ENCODE measurements at places on chromosomes 1 and 21.

DNA sequence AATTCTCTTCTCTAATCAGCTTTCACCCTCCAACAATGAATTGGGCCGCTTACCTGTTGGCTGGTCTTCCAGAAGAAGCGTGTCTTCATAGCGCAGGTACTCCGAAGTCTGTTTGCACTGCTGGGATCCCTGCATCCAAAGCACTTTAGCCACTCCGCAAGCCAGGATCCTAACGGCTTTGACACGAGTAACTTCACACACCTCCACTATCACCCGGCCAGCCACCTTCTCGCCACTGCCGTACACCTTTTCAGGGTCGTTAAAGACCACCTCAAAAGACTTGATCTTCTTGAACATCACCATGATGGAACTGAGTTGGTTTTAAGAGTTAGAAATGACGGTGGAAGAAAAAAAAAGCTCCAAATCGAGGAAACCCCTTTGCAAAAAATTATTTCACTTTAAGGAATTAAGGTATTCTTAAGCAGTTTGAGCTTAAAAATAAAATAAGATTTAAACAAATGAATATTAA lies 381 bp downstream of the TXNIP start:
- DNase-seq = no peak

- peak; percentile 36 for DNase-seq
Observed at GRCh38 chr1:214966346-214966745, 116.2 kb upstream of the KCNK2 start.

DNA sequence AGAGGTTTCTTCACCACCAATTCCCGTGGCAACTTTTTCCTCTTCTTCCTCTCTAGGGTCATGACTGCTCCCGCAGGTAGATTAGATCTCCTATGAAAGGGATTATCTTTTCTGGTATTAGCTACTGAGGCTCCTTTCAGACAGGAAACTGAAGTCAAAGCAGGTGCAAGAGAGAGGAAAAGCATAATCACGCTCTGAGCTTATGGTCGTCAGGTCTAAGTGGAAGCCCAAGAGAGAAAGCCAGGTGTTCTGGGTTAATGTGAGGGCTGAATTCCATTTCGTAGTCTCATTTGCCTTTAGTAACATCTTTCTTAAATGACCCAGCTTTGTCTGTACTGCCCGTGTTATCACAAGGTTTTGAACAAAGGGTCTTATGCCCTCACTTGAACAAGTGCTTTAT lies 8.3 kb upstream of the MAP3K21 start:
- DNase-seq = no peak

DNA sequence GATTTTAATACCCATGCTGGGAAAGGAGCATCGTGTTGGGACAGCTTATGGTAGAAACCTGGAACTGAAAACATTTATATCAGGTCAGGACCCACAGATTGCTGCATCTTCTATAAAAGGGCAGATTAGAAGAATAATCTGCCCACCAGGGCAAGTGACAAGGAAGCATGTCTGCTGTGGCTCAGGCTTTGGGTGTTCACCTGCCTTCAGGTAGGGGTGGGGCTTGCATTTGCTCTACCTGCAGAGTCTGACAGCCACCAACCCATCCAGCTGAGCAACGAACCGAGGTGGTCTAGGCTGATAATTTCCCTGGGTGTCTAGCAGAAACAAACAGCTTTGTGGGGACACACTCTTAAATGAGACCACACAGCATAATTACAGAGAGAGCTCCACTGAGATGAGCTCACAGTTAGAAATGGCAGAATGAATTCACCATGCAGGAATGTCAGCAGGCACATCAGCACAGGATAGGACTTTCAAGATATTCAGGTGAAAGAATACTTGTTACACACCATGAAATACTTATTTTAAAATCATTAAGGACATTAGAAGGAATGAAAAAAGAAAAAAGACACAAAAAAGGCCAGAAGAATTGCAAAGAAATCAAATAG lies 36.1 kb upstream of the B3GALT5 start:
- no peak for DNase-seq

DNA sequence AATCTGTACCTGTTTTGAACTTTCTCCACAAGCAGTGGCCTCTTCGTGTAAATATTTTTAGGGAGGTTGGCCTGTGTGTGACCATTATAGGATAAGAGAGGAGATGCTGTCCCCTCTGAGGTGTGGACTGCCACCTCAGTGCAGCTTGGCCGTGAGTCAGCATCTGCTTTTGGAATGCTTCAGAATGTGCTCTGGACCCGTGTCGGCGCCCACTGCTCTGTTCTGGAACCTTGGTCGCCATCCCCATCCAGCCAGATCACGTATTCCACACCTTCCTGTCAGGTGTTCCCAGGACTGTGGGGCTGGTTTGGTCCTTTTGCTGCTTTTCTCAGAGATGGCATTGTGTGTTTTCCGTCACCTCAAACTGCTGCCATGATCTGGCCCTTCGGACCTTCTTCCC lies 5.5 kb downstream of the UCK2 start:
- DNase-seq = no peak

DNA sequence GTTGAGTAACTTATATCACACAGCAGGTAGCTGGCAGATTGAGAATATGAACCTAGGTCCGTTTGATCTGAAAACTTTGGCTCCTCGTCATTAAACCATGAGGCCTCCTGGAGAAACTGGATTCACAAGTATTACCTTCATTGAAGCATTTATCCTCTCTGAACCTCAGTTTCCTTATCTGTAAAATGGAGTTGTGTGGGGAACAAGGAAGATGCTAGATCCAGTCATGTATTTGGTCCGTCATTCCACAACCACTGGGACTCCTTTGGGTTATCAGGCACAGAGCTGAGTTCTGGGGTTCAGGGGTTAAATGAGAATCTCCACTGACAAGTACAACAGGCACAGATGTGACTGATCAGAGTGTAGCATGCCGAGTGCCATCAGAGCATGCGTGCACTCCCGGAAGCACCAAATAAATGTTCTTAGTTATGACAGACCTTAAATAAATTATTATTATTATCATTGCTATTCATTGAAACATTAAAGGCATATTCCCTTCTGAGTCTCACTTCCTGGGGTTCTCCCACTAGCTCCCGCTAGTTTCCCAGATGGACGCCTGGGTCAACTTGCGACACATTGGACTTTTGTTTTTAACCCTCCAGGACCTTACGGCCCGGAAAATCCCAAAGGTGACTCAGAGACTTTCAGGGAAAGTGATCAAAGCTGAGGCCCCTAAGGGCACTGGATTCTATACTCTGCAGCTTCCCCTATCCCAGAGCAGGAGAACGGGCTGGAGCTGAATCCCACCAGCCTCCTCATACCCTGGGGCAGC lies 130.6 kb downstream of the PLPP3 start:
- DNase-seq = no peak

DNA sequence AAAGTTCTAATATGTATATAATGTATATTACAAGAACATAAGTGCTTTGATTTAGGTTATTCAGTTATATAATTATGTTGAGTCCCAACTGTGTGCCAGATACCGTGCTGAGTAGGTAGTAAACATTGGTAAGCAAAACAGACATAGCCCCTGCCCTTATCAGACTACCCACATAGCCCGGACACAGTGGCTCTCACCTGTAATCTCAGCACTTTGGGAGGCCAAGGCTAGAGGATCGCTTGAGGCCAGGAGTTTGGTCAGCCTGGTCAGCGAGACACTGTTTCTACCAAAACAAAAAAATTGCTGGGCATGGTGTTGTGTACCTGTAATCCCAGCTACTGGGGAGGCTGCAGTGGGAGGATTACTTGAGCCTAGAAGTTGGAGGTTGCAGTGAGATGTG lies 30.7 kb downstream of the RNF11 start:
- no peak for DNase-seq

DNA sequence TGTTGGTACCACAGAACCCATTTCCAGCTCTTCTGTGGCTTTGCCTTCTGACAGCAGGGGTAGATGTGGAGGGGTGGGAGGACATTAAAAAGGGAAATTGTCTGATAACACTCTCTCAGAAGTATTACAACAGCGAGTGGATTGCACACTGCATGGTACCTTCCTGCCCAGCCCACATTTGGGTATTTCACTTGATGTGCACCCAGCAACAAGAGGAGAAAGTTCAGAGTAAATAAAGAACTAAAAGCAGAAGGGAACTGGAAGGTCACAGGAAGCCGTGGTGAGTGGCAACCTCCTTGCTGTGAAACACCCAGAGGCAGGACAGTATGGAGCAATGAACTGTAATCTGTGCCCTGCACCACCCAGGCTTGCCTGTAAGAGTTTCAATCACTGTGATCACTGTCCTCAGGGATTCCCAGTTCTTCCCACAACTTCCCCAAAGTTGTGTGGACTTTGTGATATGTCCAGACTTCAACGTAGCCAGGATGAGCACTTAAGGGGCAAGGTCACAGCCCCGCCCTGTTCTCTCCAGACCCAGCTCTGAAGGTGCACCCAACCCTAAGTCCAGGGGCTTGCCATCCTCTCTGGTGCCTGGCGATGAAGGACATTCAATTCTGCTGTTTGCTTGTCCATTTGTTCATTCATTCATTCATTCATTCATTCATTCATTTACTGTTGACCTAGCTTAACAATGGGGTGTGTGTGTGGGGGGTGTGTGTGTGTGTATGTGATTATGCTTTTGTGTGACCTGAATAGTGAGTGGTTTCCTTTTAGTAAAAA lies 18.7 kb upstream of the F5 start:
- no peak for DNase-seq

DNA sequence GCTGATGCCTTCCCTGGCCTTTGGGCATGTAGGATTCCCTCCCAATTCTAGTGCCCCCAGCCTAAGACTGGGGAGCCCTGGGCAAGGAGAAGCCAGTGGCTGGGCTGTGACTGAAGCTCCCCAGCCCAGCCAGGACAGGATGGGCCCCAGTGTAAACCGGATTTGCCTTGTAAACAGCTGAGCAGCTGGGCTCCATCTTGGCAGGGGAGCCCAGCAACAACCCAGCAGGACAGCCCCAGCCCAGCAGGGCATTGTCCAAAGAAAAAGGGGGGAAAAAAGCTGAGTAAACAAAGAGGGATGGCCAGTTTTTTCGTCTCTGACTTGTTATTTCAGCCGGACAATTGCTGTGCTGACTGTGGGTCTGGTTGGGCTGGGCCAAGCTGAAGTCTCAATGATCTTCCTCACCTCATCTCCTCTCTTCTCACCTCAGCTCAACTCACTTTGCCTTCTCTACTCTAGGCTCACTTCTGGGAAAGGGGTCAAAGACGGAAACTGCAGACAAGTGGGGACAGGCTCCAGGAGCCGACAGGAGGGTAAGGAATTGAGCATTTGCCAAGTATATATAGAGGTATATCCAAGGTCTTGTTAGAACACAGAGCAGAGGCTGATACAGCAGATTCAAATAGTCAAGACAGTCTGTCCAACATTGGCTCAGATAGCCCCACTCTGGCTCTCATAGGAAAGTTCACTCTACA lies 97.7 kb downstream of the TMEM53 start:
- DNase-seq = peak; percentile 64

GRCh38 chr21:15208786-15209185 lies 144.0 kb upstream of the NRIP1 start:
- no peak for DNase-seq

DNA sequence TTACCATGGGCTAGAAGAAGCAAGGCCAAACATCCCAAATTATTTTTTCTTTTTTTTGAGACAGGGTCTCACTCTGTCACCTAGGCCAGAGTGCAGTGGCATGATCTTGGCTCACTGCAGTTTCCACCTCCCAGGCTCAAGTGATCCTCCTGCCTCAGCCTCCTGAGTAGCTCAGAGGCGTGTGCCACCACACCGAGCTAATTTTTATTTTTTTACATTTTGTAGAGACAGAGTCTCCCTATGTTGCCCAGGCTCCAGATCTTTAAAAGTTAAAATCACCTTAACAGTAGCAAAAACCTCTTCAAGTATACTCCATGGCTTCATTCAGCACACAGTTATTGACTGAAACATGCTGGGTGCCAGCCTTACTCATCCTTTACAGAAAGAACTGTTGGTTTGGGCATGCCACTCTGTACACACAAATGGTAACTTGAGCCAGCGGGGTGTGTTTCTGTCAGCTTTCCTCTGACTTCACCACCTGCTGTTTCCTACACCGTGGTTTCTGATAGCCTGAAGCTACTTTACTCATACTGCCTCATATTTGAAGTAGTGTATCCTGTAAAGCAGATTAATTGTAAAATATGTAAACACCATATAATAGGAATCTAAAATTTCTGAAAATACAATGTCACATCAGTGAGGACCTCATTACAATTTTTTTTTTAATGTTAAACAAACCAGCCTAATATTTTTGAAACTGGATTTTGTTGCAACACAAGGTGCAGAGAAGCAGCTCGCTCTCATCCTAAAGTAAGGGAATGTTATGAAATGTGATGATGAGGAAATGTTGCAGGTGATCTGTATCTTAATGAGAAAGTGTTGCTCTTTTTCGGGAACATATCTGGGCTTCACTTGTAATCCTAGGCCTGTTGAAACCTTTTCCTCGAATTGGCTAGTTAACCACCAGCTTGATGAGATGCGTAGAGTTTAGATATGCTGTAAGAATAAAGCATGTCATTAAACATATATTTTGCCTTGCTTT lies 113.9 kb downstream of the ATP5PO start:
- DNase-seq = no peak

GRCh38 chr1:46334030-46334384 lies 6.6 kb upstream of the NSUN4 start:
- no peak for DNase-seq

GRCh38 chr1:226639631-226640061 lies 91.1 kb downstream of the STUM start:
- no peak for DNase-seq

GRCh38 chr1:77571642-77572041 lies 110.8 kb downstream of the ZZZ3 start:
- DNase-seq = no peak

DNA sequence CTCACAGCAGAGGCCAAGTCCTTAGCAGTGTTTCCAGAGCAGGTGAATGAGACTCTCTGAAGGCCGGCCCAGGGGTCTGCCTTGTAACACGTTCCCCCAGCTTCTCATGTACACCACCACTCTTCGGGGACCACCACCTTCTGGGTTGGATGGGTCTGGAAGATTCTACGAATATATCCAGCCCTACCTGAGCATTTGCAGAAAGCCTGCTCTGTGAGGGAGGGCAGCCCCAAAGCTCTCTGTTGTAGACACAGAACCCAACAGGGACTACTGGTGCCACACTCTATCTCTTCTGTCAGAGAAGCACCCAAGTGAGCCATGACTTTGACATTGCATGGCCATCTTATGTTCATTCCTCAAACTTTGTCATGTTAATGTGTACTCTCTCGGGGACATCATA lies 61.8 kb downstream of the CD247 start:
- no peak for DNase-seq

DNA sequence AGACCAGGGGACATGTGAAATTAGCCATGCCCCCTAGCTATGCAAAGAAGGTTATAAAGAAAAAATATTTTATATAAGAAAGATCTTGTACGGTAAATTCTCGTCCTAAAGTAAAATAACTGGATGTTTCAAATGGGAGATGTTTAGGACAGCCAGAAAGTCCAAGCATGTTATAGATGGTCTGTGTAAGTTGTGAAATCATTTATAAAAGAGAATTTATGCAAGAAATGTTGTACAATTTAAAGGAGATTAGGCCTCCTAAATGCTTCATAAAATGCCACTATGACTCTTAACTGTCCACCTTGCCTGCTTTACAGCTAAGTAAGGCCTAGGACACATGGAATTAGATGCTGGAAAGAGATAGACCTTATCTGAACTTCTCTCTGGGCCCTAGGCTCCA lies 118.1 kb upstream of the POGK start:
- no peak for DNase-seq

All from amygdala (tissue), 56 donors.